ENCODE measurements at places on chromosomes 3 and 15. TPM values are rescaled to one million over a fixed set of nuclear protein-coding genes. Genes with fewer than 3 reads are reported as not detected.

Gene LRRC49
- total RNA-seq = 10.4 TPM

Gene IQCF5
- total RNA-seq = not detected

Gene BFSP2
- not detected for total RNA-seq

Gene GCNT3
- total RNA-seq = 0.23 TPM

Gene TLR9
- 0.23 TPM for total RNA-seq

Gene SLC2A2
- not detected for total RNA-seq

Gene PPM1M
- total RNA-seq = 28.5 TPM

Gene BCL2A1
- total RNA-seq = 0.33 TPM

Gene ZIC4
- total RNA-seq = not detected

Gene COL6A6
- total RNA-seq = 0.23 TPM

Gene LRRIQ4
- 0.07 TPM for total RNA-seq

Gene XCR1
- total RNA-seq = not detected

Gene HRG
- not detected for total RNA-seq

Gene MRPS22
- total RNA-seq = 31.9 TPM

Gene CKMT1A
- not detected for total RNA-seq

Gene UBL7
- 23.8 TPM for total RNA-seq

Gene CCDC54
- total RNA-seq = not detected

Gene SHC4
- total RNA-seq = 3.9 TPM

Gene UBE2E2
- 42.2 TPM for total RNA-seq

Gene CMTM6
- total RNA-seq = 75.4 TPM

Gene TM4SF18
- 0.07 TPM for total RNA-seq

Gene LEKR1
- 0.20 TPM for total RNA-seq

Gene UROC1
- not detected for total RNA-seq

Gene RASGRP1
- total RNA-seq = 5.1 TPM

Gene B3GNT5
- total RNA-seq = 3.7 TPM

Gene RHCG
- 0.07 TPM for total RNA-seq

Gene NEIL1
- 6.9 TPM for total RNA-seq

Gene GHSR
- not detected for total RNA-seq

Gene BOC
- 7.6 TPM for total RNA-seq

Gene SLC9C1
- 0.43 TPM for total RNA-seq

Gene KCNAB1
- total RNA-seq = 35.6 TPM

Gene SPTSSB
- total RNA-seq = 0.20 TPM

Gene CRYGS
- total RNA-seq = 0.89 TPM

Gene EPHB3
- total RNA-seq = 6.9 TPM

Gene ZNF35
- 9.7 TPM for total RNA-seq

Gene RTP3
- total RNA-seq = not detected

Gene INSYN1
- total RNA-seq = 3.3 TPM

Gene SQOR
- 50.1 TPM for total RNA-seq

Gene GOLGA8G
- not detected for total RNA-seq

Gene IL1RAP
- 42.6 TPM for total RNA-seq

Gene SERINC4
- total RNA-seq = not detected

Gene PRKCD
- total RNA-seq = 9.7 TPM

Gene IL17RB
- total RNA-seq = under 0.01 TPM

Gene PCBP4
- 62.8 TPM for total RNA-seq

Gene ALS2CL
- 1.8 TPM for total RNA-seq

Gene MITF
- total RNA-seq = 12.6 TPM

Gene SEMA5B
- total RNA-seq = 0.72 TPM
